ENCODE measurements at places on chromosomes 13 and 19.

DNA sequence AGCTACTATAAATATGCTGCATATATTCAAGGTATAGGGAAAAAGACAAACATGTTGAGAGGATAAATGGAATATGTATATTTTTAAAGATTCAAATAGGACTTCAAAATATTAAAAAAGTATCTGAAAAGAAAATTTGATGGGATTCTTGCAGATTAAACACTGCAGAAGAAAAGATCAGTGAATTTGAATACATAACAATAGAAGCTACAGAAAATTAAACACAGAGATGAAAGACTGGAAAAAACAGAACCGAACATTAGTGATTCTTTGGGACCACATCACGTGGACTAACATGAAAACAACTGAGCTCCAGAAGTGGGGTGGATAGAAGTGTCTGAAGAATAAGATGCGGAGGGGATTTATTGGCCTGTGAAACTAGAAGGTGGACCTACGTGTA lies 217.2 kb downstream of the RFC3 start:
- no peak for DNase-seq

DNA sequence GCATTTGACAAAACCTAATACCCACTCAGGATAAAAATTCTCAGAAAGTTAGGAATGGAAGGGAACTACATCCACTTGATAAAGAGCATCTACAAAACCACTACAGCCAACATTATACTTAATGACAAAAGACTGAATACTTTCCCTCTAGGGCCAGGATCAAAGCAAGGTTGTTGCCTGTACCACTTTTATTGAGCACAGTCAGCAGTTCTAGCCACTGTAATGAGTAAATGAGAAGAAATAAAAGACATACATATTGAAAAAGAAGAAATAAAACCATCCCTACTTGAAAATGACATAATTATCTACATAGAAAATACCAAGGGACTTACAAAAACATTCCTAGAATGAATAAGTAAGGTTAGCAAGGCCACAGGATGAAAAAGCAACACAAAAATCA lies 194.8 kb upstream of the ZNF507 start:
- no peak for DNase-seq

DNA sequence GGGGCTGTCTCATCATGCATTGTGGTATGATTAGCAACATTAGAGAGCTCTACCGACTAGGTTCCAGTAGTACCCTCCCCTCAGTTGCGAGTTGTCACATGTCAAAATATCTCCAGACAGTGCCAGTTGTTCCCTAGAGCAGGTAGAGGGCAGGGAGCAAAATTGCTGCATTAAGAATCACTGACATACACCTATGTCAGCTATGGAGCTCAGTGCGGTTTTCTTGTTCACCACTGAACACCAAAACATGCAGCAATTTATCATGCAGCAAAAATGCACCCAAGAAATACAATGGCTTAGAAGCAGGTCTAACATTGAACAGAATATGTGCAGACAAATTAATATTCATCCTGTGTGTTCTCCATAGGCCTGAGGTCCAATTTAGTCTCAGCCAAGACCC lies 186.9 kb upstream of the STARD13 start:
- no peak for DNase-seq

- DNase-seq: no peak
Observed at GRCh38 chr19:2360833-2361232, 768 bp downstream of the TMPRSS9 start.

DNA sequence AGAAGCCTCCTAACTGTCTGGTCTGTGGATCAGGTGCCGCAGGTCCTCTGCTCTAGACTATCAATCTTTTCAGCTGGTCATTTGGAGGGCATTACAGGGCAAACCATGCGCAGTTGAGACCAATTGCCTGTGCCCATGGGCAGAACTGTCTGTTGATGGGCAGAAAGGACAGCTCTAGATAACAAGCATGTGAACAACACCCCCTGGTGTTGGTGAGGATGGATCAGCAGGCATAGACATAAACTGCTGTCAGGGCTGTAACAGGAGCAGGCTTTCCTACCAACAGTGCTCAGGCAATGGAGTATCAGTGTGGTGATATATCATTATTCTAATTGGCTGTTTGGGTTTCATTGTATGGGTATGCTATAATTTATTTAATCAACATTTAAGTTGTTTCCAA lies 104.7 kb upstream of the KL start:
- DNase-seq: peak; percentile 57

- DNase-seq: no peak
Observed at GRCh38 chr19:32809754-32810153, 59.8 kb downstream of the SLC7A9 start.

DNA sequence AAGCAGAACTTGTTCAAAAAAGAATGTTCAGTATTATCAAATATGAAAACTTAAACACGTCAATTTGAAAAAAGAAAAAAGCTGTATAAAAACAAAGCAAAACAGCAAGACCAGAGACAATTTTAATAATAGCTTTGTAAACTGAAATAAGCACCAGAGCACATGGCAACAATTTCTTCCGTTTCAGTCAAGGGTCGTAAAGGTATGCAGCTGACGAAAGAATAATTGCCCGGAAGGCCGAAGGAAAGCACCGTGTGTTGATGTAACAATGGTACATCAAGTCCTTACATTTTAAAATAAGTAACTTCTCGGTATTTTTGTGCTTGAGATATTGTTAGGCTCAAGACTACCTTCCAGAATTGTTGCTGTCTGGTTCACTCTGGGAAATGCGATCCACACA lies 1.7 kb downstream of the PROSER1 start:
- DNase-seq: peak; percentile 5

- DNase-seq: no peak
Observed at GRCh38 chr13:60412909-60413616, 16.0 kb downstream of the TDRD3 start.

- DNase-seq: no peak
Observed at GRCh38 chr19:38433268-38433733, at the start of gene RYR1. Gene RYR1, plus strand, starts transcription at chr19:38433691. Its CDS starts 139 bp downstream, at chr19:38433830.

DNA sequence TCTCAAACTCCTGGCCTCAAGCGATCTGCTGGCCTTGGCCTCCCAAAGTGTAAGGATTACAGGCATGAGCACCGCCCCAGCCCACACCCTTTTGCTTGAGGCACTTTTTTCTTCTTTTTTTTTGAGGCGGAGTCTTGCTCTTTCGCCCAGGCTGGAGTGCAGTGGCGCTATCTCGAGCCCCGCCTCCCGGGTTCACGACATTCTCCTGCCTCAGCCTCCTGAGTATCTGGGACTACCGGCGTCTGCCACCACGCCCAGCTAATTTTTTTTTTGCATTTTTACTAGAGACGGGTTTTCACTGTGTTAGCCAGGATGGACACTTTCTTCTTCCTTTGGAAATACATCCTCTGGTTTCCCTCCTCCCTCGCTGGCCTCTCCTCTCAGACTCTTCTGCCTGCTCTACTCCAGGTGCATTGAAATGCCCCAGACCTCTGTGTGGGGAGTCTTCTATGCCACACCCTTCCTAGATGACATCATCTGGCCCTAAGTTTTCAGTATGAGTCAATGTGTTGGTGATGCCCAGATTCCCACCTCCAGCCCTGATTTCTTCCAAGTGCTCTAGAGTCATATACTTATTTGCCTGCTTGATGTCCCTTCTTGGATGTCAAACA lies 20.7 kb upstream of the TPT1 start:
- peak; percentile 34 for DNase-seq

GRCh38 chr19:29479941-29480340 lies 45.9 kb upstream of the VSTM2B start:
- no peak for DNase-seq

DNA sequence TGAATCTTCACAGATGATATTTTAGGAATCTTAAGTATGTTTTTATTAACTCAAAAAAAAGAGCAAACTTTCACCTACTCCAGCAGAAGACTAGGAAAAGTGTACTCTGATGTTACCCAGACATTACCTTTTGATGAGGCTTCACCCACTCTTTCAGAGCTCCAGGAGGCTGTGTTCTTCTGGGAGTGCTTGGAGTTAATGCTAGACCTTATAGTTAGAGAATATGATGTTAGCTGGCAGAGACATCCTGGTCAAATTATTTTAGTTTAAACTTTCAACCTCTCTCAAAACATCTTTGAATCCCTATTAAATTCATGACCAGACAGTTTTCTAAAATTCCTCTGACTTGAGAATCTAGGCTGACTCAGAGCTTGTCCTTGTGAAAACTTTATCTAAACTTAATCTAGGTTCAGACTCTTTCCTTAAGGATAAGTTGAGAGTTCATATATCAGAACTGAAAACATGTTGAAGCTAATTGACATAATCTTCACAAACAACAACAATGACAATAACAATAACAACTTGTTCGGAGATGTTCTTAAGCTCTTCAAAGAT lies 82.8 kb downstream of the ITGBL1 start:
- peak; percentile 42 for DNase-seq

DNA sequence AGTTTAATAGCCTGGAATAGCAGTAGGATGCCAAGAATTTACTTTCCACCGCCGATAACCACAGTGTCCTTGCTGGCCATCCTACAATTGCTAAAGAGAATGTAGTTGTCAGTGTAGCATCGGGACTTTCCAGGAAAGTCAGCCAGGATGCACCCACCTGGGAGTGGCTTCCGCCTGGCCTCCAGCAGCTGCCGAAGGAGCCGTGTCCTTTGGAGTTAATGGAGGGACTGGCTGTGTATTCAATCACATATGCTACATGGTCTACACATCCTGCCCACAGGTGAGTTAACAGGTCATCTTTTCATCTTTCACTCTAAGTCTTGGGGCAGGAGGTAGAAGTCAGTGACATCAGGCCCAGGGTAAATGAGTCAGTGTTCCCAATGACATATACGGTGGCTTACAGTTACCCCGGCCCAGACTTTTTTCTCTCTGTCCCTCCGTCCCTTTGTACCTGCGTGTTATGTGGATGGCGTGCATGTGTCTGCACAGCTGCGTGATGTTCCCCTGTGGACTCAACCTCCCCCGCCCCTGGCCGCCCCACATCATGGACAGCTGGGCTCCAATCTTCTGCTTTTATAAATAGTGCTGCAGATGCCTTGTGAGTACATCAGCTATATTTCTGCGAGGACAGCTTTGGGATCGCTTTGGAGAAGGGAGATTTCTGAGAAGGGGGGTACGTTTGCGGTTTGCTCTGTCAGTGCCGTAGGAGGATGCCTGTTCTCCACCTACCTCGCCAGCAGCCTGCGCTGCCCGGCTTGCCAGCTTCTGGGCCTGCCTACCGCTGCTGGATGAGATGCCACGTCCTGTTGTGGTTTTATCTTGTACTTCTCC lies 63.1 kb downstream of the ATP11A start:
- DNase-seq: no peak

DNA sequence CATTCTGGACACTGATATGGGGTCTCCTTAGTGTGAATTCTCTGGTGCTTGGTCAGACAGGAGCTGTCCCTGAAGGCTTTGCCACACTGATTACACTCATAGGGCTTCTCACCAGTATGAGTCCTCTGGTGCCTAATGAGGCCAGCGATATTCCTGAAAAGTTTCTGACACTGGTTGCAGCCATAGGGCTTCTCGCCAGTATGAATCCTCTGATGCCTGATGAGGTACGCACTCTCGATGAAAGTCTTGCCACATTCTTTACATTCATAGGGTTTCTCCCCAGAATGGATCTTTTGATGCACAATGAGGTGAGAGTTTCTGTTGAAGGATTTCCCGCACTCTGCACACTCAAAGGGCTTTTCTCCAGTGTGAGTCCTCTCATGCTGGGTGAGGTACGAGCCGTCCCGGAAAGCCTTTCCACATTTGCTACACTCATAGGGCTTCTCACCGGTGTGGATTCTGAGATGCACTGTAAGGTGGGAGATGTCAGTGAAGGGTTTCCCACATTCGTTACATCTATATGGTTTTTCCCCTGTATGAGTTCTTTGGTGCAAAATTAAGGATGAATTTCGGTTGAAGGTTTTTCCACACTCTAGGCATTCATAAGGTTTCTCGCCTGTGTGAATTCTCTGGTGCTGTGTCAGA lies 22.4 kb downstream of the ZNF329 start:
- DNase-seq: no peak

DNA sequence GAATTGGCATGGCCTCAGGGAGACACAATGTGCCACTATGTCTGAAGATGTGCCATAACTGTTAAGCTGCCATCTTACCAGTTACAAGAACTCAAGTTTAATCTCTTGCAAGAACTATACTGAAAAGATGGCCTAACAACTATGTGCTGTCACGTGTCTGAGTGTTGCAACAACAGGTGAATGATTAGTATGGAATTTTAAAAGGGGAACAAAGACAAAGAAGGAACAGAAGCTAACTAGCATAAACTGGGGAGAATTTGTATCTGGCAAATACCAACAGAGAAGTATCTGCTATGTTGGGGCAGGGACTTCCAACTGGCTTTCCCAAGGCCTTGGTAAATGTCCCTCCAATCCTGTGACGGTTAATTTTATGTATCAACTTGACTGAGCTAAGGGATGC lies 11.5 kb upstream of the ACOD1 start:
- DNase-seq: peak; percentile 29

DNA sequence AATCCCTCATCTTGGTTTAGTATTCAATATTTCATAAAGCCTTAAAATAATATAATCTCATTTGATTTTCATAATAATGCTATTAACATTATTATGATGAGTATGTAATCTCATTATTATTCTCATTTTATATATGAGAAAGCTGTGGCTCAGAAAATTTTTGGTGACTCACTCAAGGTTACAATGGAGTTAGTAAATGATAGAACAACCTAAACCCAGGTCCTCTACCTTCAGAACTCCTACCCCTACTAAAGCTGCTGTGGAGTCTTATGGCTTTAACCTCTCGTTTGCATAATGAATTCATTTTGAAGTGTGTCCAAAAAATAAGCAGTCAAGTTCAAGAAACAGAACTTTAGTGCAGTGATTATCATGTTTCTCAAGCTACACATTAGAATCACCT lies 226.3 kb downstream of the TBC1D4 start:
- no peak for DNase-seq

GRCh38 chr13:28044608-28045007 lies 55.8 kb downstream of the FLT3 start:
- peak; percentile 27 for DNase-seq

GRCh38 chr13:107734891-107735625 lies 480.3 kb downstream of the LIG4 start:
- DNase-seq: no peak

GRCh38 chr19:13057147-13057572 lies 45.5 kb downstream of the LYL1 start:
- no peak for DNase-seq

DNA sequence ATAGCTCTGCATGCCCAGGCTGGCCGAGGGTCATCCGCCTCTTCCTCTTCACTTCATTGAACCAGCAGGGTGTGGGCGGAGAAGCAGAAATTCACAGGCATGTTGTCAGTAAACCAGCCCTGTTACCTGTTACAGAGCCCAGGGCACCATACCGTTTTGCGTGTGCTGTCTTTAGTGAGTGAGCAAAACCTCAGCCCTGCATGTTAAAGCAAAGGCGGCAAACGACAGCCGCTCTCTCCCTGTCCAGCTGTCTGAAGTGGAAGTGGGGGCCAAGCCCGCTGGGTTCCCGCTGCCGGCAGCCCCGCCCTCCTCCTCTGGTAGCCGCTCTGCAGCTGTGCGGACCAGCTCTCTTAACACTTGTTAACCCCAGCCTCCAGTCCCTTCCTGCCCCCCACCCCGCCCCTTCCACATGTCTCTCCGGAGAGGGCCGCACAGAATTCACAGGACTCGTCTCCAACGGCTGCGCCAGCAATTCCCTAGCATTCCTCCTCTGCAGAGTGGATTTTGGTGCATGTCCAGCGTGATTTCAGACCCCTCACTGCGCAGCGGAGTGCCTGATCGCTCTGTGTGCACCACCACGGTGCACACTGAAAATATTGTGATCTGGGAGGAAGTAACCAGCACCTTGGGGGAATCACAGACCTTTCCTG lies 12.7 kb downstream of the KLHL26 start:
- DNase-seq: peak; percentile 32
